ENCODE measurements at places on chromosomes 12 and 14. TPM values are rescaled to one million over a fixed set of nuclear protein-coding genes. Genes with fewer than 3 reads are reported as not detected.

The FSCB gene
- not detected for polyA plus RNA-seq

- DNase-seq = no peak
- H3K27ac ChIP-seq = no peak overlapping the region
- H3K36me3 ChIP-seq = no peaks in the 10 kb centered on the region
These were observed 256.4 kb downstream of the NUAK1 start for GRCh38 chr12:105882404-105882803.

GRCh38 chr12:91690531-91690930 is 455.1 kb downstream of the BTG1 start:
- H3K27ac ChIP-seq = no peak overlapping the region
- no peaks in the 10 kb centered on the region for H3K4me1 ChIP-seq
- H3K36me3 ChIP-seq = no peaks in the 10 kb centered on the region
- H3K4me3 ChIP-seq = no peak overlapping the region
- DNase-seq = no peak

- peaks cover 8% of the 10 kb centered on the region for H3K4me1 ChIP-seq
- no peak overlapping the region for H3K27ac ChIP-seq
- no peak for DNase-seq
- H3K27me3 ChIP-seq = no peaks in the 10 kb centered on the region
- no peak overlapping the region for H3K4me3 ChIP-seq
These were observed 36.4 kb upstream of the P2RX7 start for GRCh38 chr12:121096199-121096798.
